ENCODE measurements at places on chromosomes 1 and 21.
A peak's percentile ranks its signal among the peaks of the same experiment; 100 is the strongest.

DNA sequence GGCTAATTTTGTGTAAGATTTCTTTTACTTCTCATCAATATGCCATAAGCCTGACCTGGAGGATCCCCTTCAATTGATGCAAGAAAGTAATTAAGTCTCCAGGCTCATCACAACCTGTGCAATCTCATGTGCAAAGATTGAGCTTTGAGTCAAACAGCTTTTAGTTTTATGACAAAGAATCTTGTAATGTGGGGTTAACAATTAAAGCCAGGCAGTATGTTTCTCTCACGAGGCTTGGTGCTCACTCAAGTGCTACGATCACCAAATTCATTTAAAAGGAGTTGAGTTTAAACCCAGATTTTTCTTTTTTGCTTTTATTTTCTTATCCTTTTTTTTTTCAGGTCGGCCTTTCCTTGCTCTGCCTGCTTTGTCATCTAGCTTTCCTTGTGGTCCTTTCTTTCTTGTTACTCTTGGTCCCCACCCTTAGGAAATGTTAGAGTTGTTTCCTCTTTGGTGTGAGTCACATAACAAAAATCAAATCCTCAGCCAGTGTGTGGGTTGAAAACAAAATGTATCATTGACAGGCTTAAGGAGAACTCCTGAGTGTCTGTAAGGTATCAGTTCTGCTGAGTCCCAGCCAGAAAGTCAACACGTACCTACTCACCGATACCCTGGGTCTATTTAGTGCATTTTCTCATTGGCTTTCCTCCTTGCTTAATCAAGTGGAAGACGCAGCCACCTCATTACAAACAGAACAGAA, 1037.2 kb downstream of the ADGRL2 start:
- DNase-seq = no peak

DNA sequence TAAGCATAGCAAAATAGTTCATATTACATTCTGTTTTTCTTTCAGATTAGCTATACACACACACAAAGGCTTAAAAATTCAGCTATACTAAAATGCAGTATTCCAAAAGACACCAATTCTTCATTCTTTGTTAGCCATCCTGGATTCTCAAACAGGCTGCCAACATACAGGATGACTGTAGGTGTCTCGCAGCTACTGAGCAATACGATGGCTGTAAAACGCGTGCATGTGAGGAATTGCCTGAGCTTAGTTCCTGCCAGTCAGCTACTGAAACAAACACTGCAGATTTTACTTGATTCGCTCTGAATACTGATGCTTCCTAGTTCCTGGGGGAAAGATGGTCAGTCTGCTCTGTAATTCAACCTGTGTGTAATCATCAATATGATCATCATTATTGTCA, 24.7 kb upstream of the HMGN1 start:
- no peak for DNase-seq

DNA sequence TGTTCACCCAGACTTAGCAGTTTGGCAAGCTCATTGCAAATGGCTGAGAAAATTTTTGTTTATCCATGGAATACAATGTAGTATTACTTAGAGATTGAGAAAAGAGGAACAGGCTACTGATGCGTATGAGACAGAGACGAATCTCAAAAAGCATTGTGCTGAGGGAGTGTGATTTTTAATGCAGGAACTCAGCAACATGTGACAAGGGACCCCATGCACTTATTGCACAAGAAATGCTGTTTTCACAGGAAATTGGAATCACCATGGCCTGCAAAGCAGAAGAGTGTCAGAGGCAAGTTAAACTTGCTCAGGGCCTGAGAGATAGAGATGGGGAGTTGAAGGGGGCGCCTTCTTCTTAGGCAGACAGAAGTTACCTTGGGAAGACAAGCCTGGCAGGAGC, 32.6 kb upstream of the TLR5 start:
- DNase-seq = no peak

GRCh38 chr1:63643517-63643916, 50.3 kb downstream of the PGM1 start:
- DNase-seq = no peak

DNA sequence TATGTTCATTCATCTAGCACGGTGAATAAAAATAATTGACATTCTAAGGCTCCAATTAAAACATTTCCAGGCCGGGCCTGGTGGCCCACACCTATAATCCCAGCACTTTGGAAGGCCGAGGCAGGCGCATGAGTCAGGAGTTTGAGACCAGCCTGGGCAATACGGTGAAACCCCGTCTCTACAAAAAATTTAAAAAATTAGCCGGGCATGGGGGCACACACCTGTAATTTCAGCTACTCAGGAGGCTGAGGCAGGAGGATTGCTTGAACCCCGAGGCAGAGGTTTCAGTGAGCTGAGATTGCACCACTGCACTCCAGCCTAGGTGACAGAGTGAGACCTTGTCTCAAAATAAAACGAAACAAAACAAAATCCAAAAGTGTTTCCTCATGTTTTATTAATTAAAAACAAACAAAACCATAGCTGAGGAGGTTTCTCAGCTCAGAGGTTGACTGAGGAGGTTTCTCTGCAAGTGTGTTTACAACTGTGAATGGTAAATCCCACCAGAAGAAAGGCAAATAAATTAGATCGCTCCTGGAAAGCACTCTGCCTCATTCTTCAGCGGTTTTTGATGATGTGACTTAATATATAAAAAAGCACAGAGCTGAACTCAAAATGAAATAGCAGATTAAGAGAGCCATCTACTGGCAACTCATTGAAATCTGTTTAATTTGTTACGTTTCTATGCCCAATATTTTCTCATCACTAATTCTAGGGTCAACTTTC, 37.7 kb upstream of the ATG4C start:
- DNase-seq = peak; percentile 51

DNA sequence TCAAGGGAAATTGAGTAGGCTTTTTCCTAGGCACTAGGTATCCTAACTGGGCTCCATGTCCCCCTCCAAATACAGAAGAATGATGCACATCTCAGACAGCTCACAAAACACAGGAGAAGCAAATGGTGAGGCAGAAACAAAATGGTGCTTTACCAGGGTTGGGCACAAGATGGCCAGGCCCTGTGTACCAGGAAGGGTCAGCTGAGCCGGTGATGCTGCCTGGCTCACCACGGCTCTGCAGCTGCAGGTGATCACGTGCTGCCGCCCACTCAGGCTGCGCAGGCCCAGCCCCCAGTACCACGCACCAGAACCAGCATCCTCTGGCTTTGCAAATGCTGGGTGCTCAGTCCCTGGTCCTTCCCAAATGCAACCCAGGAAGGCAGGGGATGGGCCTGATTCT, 993 bp upstream of the DSCAM start:
- no peak for DNase-seq

- DNase-seq = no peak
Measured at GRCh38 chr21:34336756-34337391, 26.9 kb upstream of the KCNE2 start.

All from Panc1 (cell line).